ENCODE measurements at places on chromosomes 6 and 20.

GRCh38 chr20:46268131-46268614 lies 40.1 kb downstream of the CDH22 start:
- DNase-seq, result no peak

DNA sequence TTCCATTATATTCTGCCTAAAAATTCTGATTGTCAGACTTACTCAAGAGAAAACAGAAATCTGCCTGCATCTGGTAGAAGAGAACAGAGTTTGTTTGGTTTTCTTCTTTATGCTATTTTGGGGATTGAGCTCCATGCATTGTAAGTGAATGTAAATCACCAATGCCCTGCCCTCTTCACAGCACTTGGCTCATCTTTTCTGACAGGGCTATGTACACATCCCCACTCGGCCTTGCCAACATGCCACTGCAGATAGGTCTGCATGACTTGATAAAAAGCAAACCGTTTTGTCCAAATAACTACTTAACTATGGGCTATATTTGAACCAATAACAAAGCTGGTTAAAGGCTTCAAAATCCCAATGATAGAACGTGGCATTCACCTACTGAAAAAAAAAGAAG lies 117.7 kb downstream of the IBTK start:
- DNase-seq, result no peak

DNA sequence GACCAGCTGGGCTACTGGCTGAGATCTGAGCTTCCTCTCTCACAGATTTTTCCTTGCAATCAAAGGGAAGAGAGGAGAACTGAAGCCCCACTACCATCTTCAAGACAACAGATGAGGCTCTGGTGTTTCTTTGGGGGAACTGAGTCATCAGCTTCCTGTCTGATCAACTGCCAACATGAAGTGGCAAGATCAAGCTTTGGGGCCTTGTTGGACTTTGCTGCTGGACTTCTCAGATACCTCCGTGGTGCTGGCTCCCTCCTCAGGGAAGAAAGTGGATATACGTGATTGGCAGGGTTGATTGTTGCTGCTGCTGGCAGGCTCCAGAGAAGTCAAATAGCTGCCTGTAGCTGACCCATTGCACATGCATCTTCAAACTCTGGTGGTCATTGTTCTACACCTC lies 3.6 kb upstream of the TOX2 start:
- no peak for DNase-seq

DNA sequence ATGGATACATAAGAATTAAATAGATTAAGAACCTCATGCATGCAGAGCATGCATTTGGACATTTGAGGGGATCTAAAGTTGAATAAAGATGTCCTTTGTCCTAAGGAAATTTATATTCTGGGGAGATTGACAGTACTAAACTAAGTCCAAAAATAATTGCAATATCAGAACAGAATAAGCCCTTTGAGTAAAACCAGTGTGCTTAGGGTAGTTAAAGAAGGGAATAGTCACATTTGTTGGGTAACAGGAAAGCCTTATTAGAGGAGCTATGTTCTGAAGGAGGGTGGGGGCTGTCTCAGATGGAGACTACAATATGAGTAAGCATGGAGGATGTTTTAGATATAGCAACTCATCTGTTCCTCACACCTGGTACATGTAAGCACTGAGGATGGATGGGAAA lies 35.8 kb downstream of the CDC5L start:
- no peak for DNase-seq

DNA sequence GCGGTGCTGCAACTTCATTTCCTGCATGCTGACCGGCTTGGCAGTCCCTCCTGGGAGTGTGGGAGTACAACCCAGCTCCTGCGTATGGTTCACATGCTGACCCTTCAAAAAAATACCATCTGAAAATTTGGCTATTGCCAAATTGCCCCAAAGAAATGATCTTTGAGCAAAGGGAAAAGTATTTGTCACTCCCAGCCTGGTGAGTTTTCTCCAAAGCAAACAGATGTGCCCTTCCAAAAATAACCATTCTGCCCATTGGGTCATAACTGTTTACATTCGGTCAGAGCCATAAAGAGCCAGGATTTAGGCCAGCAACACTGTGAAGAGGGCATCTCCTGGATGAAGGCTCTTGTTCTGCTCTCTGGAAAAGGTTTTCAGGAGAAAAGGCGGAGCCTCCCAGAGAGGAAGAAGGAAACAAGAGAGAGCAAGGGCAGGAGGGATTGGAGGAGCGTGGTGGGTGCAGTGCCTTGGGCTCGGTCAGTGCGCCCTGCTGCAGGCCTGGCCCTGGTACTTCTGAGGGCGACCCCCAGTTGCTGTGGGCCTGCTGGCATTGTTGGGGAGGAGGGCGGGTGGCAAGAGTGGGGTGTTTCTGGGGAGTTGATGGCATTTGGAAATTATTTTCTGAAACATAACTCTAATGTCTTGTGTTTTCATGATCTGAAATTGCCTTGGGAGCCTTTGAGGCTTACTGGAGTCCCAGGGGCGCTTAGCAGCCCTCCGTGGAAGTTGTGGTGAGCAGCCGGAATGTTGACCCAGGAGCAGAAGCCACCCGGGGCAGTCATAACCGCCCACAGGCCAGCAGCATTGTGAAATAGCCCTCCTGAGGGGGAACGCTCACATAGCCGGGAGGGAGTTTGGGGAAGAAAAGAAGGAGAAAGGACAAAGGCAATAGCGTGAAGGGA lies 248.4 kb downstream of the MYLK4 start:
- no peak for DNase-seq

GRCh38 chr6:156954191-156954590 lies 177.0 kb downstream of the ARID1B start:
- no peak for DNase-seq

- no peak for DNase-seq
These were observed 34.0 kb upstream of the BMP6 start for GRCh38 chr6:7691675-7692452.

GRCh38 chr20:4063631-4064030 lies 48.3 kb upstream of the RNF24 start:
- DNase-seq, result no peak

DNA sequence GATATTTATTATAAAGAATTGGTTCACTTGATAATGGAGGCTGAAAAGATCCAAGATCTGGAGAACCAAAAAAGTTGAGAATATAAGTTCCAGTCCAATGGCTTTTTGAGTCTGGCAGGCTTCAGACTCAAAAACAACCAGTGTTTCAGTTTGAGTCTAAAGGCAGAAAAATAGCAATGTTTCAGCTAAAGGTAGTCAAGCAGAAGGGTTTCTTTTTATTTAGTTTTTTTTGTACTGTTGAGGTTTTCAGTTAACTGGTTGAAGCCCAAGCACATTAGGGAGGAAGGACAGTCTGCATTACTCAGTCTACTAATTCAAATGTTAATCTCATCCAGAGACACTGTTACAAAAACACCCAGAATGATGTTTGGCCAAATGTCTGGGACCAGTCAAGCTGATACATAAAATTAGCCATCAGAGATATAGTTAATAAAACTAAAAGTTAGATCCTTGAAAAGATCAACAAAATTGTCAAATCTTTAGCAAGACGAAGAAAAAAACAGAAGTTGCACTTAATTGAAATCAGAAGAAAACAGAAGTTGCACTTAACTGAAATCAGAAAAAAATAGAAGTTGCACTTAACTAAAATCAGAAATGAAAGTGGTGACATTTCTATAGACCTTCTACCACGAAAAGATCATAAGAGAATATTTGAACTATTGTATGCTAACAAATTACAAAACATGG lies 980.3 kb upstream of the FLRT3 start:
- no peak for DNase-seq

DNA sequence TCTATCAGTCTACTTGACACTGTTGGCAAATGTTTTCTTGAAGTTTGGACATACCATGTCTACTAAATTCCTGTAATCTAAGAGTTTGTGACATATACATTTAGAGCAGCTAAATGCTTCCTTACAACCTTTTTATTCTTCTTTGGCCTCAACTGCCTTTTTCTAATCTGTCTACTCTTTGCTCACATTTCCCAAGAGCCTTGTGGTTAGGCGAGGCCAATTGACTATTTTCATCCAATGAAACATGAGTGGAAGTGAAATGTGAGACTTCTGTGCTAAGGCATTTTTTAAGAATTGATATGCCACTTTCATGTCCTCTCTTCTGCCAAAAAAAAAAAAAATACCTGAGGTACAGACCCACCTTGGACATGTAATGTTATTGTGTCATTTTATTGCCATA lies 158.2 kb upstream of the MCHR2 start:
- no peak for DNase-seq

- DNase-seq, result no peak
These were observed 39.3 kb upstream of the IL20RA start for GRCh38 chr6:137084090-137084489.

- peak; percentile 71 for DNase-seq
These were observed 49.2 kb downstream of the TBC1D32 start for GRCh38 chr6:121285041-121285440.

- no peak for DNase-seq
These were observed 6.5 kb downstream of the BTN2A2 start for GRCh38 chr6:26389349-26389894.

DNA sequence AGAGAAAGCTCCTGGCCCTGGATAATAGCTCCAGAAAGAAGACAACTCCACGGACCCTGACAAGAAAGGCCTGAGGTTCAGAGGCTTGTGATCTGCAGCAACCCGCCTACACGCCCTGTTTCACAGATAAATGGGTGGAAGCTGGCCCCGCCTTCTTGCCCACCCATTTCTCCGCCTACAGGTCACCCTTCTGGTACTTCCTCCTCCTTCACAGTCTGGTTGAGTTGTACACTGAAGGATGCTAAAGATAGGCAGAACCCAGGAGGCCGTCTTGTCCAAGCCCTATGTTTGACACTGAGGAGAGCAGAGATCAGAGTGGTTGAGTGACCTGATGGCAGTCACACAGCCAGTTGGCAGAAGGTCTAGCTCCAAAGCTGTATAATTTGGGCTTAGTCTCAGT lies 34.2 kb upstream of the MDGA1 start:
- DNase-seq, result no peak

- peak; percentile 4 for DNase-seq
These were observed 182.2 kb downstream of the AKAP7 start for GRCh38 chr6:131317516-131317915.

- no peak for DNase-seq
These were observed 140.9 kb upstream of the MOCS1 start for GRCh38 chr6:40075056-40075590.

DNA sequence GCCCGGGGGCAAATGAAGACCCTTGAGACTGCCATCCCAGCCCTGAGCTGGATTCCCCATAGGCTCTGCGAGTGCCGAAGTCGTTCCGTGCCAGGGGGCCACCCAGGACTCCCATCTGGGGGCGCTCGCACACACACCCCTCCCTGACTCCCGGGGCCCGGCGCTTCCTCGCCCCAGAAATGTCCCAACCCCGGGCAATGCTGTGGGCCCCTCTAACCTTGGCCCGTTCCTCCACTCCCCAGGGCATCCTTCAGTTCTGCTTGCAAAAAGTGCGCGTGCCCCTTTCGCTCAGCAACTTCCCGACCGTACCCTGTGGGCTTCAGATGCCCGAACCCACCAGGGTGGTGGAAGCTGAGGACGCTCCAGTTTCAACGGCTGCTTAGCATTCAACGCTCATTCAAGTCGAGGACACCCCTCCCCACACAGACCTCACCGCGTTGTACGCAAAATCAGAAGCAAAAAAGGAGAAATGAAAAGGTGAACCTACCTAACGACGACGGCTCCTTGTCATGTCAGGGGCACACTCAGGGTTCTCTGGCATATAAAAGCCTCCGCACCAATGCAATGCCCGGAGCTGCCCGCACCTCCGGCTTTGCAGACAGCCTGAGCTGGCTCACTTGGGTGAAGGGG lies 25.3 kb downstream of the RIPOR2 start:
- DNase-seq, result no peak

DNA sequence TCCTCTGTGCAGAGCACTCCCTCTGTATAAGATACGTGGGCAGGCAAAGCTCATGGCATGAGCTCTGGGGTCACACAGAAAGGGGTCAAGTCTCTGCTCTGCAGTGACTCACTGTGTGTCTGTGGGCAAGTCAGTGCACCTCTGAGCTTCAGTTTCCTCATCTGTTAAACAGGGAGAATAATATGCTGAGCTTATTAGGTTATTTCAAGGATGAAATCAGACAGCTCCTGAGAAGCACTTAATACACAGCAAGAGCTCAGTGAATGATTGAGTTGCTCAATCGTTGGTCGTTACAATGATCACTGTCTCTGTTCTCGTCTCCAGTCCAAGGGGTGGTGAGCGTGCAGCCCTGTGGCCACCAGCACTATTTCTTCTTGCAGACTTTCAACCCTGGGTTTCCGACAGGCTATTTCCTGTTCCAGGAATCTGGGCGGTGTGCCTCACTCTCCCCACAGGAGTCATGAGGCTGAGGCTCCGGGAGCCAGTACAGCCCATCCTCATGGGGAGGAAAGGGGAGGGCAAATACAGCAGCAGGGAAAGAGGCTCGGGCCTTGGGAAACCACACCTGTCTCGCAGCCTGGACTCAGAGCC lies 28.9 kb downstream of the KIAA1755 start:
- no peak for DNase-seq

GRCh38 chr6:132068766-132069165 lies 117.6 kb upstream of the CCN2 start:
- no peak for DNase-seq

- no peak for DNase-seq
These were observed 838 bp upstream of the POM121L2 start for GRCh38 chr6:27312950-27313271.

DNA sequence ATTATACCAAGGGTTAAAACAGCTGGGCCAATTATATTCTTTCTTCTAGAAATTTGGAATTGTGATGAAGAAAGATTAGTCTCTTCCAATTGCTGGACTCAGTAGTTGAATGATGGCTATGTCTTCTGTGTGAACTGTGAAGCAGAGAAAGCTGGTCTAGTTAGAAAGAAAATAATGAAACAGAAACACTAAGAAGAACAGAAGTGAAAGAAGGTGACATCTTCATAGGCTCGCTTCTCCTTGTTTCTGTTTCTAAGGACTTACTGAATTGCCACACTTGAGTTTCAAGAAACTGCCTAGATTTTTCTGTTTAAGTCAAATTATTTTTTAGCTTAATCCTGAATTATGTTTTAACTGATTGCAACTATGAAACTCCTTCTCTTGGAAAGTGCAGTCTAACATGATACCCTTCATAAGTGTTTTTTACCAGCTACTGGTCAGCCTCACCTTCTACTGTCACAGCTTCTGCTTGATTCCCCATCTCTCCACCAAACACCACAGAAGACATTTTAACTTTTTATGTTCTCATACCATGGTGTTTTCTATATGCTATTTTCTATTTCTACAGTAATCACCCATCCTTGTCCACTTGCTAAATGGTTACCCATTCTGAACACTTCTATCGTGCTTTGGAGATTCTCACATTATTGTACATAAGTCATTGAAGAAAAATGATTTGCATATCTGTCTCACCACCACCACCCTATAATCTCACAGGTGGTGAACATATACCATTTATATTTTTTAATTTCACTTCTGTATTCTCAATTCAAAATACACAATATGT lies 268.8 kb downstream of the GRIK2 start:
- no peak for DNase-seq

All from GM04503 (cell line).